ENCODE measurements at places on chromosomes 4 and X.

- DNase-seq, result no peak
Observed at GRCh38 chr4:108794136-108794535, 31.3 kb upstream of the ETNPPL start.

DNA sequence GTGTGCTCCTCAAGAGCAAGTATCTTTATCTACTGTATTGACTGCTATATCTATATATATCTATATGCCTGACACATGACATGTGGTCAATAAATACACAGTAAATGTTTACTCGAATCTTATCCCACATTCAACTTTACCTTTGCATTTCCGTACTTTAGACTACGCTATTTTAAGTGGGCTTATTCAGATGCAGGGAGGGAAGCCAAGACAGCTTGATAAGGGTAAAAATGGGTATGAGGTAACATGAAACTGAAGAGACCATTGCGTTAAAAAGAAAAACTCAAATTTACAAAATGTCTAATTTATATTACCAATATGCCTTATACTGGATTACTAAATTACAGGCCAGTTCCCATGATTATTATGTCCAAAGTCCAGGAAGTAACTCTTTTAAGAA lies 17.8 kb downstream of the SEPSECS start:
- DNase-seq, result no peak

DNA sequence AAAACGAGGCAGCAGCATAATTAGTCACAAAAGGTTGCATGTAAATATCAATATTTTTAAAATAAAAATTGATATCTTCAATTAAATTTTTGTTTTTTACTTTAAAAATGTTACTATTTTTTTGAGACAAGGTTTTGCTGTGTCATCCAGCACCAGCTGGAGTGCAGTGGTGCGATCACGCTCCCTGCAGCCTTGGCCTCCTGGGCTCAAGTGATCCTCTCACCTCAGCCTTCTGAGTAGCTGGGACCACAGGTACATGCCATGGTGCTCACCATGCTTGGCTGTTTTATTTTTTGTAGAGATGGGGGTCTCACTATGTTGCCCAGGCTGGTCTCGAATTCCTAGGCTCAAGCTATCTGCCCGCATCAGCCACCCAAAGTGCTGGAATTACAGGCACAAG lies 96.8 kb upstream of the FRAS1 start:
- DNase-seq, result no peak

DNA sequence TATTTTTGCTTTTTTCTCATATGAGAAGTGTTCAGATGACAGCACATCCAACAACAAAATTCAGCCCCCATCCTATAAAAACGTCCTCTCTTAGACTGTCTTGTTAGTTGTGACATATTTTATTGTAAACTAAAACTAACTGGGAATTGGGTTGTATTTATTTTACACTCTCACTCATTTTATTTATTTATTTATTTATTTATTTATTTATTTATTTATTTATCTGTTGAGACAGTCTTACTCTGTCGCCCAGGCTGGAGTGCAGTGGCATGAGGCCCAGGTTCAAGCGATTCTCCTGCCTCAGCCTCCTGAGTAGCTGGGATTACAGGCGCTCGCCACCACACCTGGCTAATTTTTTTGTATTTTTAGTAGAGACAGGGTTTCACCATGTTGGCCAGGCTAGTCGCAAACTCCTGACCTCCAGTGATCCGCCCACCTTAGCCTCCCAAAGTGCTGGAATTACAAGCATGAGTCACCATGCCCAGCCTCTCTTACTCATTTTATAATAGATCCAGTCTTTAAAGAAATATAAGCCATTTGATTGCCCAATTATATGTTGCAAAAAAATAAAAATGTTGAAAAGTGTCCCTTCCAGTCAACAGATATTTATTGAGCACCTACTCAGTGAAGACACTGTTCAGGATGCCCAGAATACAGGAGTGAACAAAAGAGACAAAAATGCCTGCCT lies 44.6 kb downstream of the PALLD start:
- no peak for DNase-seq

DNA sequence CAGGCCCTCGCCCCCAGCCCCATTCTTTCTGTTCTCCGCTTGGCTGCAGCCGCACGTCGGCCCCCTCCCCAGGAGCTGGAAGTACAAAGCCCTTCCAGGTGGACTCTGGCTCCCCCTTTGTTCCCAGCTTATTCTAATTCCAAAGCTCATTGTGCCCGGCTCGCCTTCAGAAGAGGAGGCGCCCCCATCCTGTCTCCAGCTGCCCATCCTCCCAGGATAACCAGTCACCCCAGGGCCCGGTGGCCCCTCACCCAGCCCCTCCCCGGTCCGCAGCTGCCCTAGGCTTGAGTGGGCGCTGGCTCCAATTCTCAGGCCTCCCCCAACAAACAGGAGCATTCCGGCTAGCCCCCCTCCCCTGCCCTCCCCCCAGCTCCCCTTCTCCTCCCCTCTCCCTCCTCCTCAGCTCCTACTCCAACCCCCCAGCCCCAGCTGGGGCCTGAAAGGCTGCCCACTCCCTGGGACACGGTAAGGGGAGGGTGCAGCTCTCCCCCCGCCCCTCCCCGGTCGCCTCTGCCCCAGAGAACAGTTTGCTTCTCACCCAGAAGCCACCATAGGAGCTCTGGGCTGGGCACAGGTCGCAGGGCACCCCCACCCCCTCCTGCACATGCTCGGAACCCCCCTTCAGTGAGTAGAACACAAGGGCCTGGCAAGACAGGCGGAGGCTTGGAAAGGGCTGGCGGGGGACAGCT lies 3.1 kb upstream of the SLC6A8 start:
- DNase-seq, result no peak

GRCh38 chr4:156098805-156099204 lies 145.1 kb upstream of the CTSO start:
- no peak for DNase-seq

DNA sequence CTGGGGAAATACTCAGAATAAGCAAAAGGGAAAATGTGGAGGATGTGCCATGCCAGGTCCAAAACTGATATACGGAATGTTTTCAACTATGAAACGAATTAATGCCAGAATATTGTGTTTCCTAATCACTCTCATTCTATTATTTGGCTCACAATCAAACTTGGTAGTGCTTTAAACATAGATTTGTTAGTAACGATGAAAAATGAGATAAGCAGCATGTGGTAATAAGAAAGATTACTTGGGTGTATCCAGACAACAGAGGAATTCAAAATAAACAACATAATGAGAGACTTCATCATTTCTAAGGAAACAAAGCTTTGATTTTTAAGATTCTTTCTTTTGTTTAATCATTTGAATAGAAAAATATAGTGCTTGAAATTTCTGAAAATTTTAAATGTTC lies 237.3 kb downstream of the TACR3 start:
- no peak for DNase-seq

DNA sequence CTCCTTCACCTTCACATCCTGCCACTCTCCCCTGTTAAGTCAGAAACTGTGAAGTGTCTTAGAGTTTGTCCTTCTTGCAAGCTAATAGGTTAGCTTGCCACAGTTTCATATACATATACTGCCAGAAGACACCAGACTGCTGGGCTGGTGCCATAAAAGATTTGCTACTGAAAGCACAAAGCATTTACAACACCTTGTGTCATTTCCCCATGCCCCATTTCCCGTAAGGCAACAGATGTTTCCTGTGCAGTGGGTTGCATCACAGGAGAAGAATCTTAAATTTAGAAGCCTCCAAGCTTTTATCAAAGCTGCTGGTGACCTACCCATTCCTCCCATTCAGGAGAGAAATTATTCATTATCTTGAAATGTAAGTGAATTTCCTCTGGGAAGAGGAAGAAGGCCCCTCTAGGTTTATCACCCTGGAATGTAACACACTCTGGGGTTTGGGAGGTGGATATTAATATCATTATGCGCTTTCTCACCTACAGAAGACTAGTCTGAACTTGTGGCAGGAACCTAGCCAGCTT lies 34.5 kb upstream of the RAB33B start:
- DNase-seq, result peak; percentile 3

- DNase-seq, result no peak
Observed at GRCh38 chr4:67151376-67152343, 393.6 kb downstream of the CENPC start.

GRCh38 chr4:111946800-111947199 lies 198.5 kb upstream of the FAM241A start:
- DNase-seq, result no peak

GRCh38 chr4:4792466-4792865 lies 67.0 kb upstream of the MSX1 start:
- DNase-seq, result no peak

- no peak for DNase-seq
Observed at GRCh38 chr4:107579099-107579498, 140.9 kb downstream of the PAPSS1 start.

GRCh38 chr4:69589884-69590283 lies 49.6 kb downstream of the UGT2A2 start:
- DNase-seq, result no peak

DNA sequence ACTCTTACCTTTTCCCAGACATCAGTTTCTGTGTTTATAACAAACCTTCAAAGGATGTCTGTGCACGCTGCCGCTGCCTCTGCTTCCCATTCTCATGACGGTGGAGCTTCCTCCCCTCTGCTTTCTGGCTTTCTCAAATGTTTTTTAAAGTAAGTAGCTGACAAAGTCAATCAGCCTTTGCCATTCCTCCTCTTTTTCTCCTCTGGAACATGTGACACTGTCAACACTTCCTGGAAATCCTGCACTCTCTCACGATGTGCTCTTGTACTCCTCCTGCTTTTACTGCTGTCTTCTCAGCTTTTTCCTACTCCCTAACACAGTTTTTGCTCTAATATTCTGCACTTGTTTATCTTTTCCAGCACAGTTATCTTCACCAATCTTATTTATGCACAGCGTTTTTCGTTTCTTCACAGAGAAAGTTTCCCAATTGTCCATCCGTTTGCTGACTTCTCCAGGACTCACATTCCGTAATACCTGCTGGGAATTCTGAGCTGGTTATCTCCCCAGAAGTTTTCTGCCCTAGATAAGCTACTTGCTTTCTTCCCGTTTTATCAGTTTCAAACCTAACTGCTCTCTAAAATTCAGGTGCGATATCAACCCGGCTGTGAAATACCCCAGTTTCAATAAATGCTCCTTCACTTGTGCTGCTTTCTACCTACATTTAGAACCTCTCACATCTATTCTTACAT lies 465.6 kb upstream of the AGA start:
- DNase-seq, result no peak

GRCh38 chrX:40952855-40953254 lies 132.4 kb upstream of the USP9X start:
- DNase-seq, result peak; percentile 6

DNA sequence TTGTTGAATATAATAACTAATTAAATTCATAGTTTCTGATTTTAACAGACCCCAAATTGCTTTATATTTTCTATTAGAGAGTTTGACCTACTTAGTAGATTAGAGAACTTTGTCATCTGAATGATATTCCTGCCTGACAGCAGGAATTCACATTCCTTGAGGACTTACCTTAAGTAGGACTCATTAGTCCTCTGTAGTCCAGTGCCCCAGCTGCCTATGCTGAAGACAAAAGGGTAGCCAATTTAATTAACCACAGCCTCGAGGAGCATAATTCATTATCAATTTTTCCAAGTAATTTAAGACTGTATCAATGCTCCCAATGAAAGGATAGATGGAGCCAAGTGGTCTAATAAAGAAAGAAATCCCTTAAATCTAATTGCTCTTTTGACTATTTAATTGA lies 1405.0 kb upstream of the IGFBP7 start:
- DNase-seq, result no peak

- DNase-seq, result no peak
Observed at GRCh38 chr4:26022346-26023202, 108.6 kb downstream of the SMIM20 start.

- no peak for DNase-seq
Observed at GRCh38 chr4:104489731-104490095, 5.0 kb downstream of the CXXC4 start.

- no peak for DNase-seq
Observed at GRCh38 chrX:134115270-134115669, 121.7 kb upstream of the CCDC160 start.

- DNase-seq, result no peak
Observed at GRCh38 chr4:123348946-123349345, 47.6 kb upstream of the SPRY1 start.

- DNase-seq, result no peak
Observed at GRCh38 chr4:107243141-107243781, 207.1 kb upstream of the DKK2 start.

DNA sequence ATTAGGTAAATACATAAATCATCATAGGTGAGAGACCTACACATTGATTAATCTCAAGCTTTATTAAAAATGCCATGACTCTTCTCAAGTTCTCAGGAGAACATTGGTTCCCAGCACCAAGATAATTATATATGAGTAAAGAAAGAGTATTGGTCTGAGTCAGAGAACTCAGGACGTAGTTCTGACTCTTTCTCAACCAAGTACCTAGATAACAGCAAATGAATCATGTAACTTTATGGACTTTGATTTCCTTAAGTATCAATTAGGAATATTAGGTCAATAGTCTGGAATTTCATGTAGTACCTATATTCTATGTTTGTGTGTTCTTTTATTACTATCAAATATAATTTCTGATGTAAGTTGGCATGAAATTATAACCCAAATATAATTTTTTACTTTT lies 409.9 kb downstream of the GABRG1 start:
- no peak for DNase-seq

DNA sequence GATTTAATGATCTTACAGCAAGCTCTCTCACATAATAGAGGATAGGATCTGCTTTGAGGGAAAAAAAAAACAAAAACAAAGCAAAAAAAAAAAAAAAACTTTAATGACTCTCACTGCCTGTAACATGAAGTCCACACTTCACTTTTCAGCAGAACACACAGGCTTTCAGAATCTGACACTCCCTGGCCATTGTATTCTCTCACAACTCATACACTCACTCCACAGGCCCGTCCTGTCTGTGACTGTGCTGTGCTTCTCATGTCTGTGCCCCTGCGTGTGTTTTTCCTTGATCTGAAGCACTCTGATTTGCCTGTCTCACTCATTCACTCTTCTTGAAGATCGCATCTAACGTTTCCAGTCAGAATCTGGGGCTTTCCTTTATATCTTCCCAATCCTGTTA lies 460.8 kb downstream of the TMA16 start:
- no peak for DNase-seq

GRCh38 chr4:165748321-165748720 lies 124.7 kb upstream of the TLL1 start:
- no peak for DNase-seq

DNA sequence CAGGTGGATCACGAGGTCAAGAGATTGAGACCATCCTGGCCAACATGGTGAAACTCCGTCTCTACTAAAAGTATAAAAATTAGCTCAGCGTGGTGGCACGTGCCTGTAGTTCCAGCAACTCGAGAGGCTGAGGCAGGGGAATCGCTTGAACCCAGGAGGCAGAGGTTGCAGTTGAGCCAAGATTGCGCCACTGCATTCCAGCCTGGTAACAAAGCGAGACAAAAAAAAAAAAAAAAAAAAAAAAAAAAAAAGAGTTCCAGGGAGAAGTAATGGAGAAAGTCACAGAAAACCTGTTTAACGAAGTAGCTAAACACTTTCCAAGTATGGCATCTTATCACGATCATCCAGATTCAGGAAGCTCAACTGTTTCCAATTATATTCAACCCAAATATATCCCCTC lies 10.9 kb downstream of the KLHL4 start:
- DNase-seq, result no peak

- DNase-seq, result no peak
Observed at GRCh38 chr4:113730467-113731216, 30.9 kb downstream of the CAMK2D start.

GRCh38 chrX:99750721-99751120 lies 659.4 kb downstream of the PCDH19 start:
- DNase-seq, result no peak

- no peak for DNase-seq
Observed at GRCh38 chr4:78345237-78345636, 206.3 kb upstream of the ANXA3 start.

- no peak for DNase-seq
Observed at GRCh38 chrX:13364230-13364857, 44.5 kb upstream of the ATXN3L start.
